ENCODE measurements at places on chromosomes 12 and 14.
A peak's percentile ranks its signal among the peaks of the same experiment; 100 is the strongest.

GRCh38 chr12:59787610-59788009, 191.8 kb downstream of the SLC16A7 start:
- no peak for DNase-seq

- DNase-seq: no peak
Measured at GRCh38 chr14:31026077-31026449, at the start of gene STRN3. Gene STRN3, minus strand, starts transcription at chr14:31026379. Its CDS starts 194 bp downstream, at chr14:31026185.

GRCh38 chr14:65421201-65421981, 8.9 kb downstream of the FUT8 start:
- peak; percentile 89 for DNase-seq

GRCh38 chr14:31568161-31568560, 7.0 kb downstream of the NUBPL start:
- peak; percentile 77 for DNase-seq

DNA sequence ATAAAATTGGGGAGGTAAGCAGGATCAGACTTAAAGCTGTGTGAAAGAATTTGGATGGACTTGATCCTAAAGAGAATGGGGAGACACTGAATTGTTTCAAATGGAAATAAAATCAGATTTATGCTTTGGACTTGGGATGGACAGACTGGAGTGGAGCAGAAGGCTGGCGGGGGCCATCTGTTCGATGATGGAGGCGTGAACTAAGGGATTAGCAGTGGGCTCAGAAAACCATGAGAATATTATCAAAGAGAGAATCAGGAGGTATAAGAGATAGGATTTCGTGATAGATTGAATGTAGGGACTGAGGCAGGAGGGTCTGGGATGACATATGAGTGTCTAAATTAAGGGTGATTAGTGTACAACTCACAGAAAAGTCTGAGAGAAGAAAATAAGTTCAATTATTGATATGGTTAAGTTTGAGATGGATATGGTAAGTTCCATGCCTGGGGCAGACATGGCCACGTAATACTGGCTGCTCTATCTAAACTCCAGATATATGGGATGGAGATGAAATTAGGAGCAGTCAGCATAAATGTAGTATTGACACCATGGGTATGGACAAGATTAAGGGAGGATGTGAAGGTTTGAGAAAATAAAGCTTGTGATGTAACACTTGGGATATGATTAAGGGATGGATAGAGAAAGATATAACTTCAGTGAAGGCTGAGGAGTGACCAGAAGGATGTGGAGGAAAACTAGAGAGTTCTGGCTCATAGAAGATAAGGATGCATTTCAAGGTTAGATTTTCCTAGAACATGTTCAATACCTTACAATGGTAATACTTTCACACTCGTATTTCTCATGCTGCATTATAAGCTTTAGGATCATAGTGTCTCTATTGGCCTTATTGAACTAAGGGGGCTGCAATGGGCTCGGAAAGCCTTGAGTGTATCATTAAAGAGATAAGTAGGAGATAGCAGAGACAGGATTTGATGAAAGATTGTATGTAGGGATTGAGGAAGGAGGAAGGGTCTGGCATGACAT, 1.0 kb upstream of the TSSK4 start:
- DNase-seq: no peak

GRCh38 chr12:62827042-62827441, 107.9 kb downstream of the PPM1H start:
- DNase-seq: no peak

GRCh38 chr14:99030454-99030853, 241.5 kb downstream of the BCL11B start:
- DNase-seq: no peak

DNA sequence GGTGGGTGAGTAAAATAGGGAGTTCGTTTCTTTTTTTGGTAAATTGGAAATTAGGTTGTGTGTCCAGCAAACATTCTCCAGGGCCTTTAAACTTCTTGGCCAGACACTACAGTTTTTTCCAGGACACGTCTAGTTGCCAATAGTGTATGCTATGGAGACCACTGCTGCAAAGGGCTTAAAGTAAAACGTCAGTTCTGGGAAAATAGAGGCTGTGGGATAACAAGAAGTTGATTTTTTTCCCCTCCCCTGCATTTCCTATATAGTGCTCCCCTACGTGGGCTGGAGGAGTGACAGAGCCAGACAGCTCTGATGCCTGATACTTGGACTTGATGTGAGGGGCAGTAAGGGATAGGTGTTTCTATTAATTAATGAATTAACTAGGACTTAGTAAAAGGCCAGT, 2.4 kb downstream of the ACVR1B start:
- DNase-seq: no peak

- DNase-seq: no peak
Measured at GRCh38 chr12:58906917-58907316, 13.4 kb downstream of the LRIG3 start.

DNA sequence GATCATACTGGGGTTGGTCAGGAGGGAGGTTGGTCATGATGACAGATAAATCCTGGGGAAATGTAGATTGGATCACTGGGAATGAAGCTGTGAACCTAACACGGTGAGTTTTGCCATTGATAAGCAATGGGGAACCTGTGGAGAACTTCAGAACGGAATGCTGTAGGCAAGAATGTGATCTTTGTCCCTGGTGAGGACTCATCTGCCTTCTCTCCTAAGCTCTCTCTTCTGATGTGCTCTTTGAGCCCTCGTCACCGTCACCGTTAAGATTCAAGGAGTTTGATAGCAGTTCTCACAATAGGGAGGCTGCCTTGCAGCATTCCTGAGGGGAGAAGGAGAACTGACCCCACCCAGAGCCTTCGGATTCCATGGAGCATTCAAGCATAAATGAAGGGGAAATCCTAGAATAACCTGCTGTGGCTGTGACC, 217.6 kb downstream of the ANO6 start:
- DNase-seq: no peak

DNA sequence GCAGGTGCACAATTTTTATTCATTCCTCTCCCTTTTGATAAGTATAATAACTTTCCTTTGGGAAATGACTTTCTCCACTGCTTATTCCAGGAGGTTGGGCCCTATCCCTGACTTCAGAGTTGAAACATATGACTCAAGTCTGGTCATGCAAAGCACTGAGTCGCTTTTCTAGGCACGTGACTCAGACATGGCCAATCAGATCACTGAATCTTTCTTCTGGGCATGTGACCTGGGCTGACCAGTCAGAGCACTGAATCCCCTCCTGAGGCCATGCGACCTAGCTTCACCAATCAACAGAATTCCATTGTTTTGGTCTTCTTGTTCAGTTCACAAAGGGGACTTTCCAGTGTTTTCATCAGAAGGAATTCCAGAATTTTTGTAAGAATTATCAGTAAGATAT, 377.1 kb upstream of the KITLG start:
- peak; percentile 50 for DNase-seq

- DNase-seq: no peak
Measured at GRCh38 chr12:115990241-115990640, 287.3 kb downstream of the MED13L start.

GRCh38 chr12:68036642-68037041, 47.4 kb downstream of the IFNG-AS1 start:
- DNase-seq: no peak

DNA sequence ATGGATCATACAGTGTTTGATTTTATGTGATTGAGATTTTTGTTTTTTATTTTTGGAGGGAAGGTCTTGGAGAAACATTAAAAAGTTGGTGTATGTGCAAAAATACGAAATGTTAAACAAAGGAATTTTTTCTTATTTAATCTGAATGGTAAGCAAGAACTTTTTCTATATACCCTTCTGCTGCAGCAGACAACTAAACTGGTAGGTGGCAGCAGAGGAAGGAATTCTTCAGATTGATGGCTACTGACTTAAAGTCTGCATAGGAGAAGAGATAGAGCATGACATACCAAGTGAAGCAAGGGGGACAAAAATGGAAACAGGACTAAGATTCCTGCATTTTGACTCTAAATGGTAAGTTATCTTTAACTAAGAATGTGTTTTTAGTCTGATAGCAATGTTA, 42.0 kb upstream of the A2ML1 start:
- peak; percentile 49 for DNase-seq

DNA sequence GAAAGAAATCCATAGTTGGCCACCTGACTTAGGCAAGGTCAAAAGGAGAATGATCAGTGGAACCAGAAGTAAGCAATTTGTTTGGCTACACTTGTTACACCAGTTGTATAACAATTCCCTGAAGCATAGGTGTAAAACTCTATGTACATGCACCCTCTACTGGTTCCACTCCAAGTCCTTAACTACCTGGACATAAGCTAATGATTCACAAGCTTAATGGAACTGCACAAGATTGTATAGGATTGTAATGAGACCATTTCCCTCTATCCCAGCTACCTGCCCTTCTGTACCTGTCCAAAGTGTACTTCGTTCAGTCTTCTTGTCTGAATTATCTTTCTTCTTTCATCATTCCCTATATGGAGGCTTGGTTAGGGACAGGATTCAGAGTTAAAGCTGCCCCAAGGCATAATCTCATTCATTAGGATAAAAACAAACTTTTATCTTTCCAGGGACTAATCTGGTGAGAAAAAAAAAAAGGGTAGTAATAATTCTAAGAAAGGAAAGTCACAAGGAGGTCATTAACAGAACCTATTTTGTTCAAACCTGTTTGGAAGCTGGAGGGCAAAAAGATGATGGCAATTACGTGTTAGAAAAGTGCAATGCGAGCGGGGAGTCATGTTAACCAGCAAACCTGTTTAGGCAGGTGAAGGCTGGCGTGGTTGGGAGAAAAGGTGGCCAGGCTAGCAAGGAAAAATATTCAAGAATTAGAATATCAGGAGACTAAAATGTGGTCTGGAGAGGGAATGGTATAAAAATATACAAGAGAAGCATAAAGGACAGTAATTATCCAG, 2.8 kb upstream of the TMEM52B start:
- no peak for DNase-seq

DNA sequence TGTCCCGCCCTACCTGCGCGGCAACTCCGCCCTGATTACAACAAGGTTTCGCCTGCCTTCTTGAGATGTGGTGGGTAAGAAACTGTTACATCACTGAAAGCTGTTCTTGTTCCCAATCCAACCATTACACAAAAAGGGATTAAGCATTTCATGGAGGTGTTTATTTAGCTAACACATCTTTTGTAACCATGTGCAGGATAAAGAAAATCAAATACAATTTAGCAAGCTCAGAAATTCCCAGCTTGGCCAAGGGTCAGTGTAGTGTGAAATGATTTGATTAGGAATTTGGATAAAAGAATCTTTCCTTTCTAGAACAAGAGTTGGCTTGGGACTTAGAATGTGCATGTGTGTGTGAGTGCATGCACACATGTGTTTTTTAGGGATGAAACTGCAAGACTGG, 6.3 kb downstream of the FOXN4 start:
- no peak for DNase-seq

DNA sequence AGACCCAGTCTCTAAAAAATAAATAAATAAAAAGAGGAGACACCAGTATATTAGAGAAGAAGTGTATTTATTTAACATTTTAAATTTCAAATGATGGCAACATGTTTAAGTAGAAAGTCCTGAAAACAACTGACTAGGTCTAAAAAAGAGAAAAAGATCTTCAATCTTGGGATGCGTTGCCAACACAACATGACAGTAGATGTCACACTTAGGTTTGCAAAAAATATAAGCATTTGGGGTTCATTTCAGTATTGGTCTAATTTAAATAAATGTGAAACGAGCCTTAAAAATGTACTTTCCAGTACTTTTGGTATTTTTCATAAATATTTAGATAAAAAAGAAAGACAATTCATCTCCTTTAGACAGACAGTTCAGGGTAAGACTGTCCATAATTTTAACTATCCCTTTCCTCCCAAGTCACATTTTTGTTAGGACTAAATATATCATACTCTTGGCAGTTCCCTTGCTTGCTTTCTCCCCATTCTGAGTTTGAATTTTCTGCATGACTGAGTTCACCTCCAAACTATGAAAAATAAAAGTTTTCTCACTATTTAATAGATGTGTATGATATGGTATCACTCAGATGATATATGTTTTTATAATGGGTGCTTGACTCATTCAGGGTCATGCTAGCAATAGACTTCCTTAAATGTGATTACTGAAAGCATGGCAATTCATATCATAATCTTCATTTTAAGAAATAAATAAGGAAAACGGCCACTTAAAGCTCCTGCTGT, 4.3 kb downstream of the C14orf93 start:
- DNase-seq: peak; percentile 19

GRCh38 chr12:124402248-124403066, 107.6 kb downstream of the RFLNA start:
- DNase-seq: no peak

- DNase-seq: no peak
Measured at GRCh38 chr14:89353766-89354113, 63.3 kb downstream of the FOXN3 start.

GRCh38 chr14:71524320-71524982, 407.8 kb upstream of the RGS6 start:
- no peak for DNase-seq

DNA sequence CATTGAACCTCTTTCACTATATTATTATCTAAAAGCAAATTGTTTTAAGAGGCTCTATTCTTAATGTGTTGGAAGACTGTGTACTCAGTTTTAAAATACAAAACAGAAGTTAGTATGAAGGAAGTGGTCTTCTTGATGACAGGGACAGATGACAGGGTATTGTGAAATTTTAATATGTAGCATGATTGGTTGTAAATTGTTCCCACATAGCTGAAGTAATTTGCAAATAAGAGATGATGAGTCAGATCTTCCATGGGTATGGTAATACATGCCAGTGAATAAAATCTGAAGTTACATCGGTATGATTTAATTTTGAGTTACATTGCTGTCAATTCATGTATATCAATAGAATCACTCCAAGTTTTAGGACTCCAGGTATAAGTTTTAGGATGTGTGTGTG, 454.8 kb downstream of the AEBP2 start:
- DNase-seq: peak; percentile 70

DNA sequence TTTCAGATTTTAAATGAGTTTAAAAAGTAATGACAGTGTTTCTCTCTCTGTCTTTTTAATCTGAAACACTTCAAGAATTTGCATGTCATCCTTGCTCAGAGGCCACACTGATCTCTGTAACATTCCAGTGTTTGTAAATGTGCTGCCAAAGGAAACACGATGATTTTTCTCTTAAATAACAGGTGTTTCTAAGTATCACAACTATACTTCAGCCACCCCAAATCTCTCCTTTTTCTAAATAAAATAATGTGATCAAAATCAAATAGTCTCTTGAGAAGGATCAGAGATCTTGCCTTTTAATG, 3.3 kb upstream of the GALC start:
- no peak for DNase-seq

GRCh38 chr12:70190262-70191010, 52.8 kb upstream of the CNOT2 start:
- peak; percentile 46 for DNase-seq

DNA sequence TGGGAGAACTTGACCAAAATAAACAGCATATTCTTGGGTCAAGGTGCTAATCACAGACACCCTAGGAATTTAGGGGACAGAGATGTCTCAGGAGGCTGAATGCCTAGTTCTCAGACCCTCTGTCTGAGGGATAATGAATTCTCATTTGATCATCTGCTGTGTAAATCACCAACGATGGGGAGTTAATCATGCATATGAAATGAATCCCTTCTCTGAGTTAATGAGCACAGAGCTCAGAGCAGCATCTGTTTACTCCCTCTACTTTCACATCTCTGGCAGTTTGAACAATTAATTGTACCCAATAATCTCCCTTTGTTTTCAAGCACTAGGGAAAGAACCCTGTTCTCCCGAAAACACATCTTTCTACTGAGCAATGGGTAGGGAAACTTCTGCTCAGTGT, 129.4 kb upstream of the SRRM4 start:
- DNase-seq: no peak

- no peak for DNase-seq
Measured at GRCh38 chr14:51743588-51744000, 91.9 kb downstream of the FRMD6 start.
